ENCODE measurements at places on chromosomes 7 and 10.

GRCh38 chr7:133824132-133824531, 303.0 kb upstream of the LRGUK start:
- no peak for DNase-seq

- no peak for DNase-seq
These were observed 29.3 kb upstream of the CCL24 start for GRCh38 chr7:75842836-75843446.

GRCh38 chr7:24718977-24719491, 38.2 kb downstream of the GSDME start:
- no peak for DNase-seq

DNA sequence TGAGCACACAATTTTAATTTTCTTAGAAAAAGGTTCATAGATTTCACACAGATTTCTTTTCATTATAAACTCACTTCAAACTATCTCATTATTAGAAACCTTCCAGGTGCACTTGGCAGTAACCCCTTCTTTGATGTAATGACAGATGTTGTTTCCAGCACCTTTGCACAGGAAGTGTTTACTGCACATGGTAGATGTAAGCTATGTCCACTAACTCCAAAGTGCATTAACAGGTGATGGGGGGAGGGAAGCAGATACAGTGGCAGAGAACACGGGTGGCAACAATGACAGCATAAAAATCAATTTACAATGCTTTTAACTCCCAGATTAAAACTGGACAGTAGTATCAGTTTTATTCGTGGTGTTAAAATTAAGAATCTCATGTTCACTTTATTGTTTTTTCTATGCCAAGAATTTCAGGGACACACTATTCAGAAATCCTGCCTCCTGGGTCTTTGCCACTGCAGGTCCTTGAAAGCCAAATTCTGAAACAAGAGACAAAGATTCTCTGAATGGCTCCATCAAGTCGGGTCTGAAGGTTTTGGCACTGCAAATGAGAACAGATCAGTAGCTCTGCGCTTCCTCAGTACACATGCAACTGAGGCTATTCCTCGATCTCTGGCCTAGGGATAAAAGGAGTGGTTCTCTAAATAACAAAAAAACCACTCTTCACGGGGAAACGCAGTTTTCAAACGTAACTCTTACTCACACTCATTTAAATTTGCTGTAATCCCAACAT, 187.7 kb downstream of the JAZF1 start:
- DNase-seq = no peak

DNA sequence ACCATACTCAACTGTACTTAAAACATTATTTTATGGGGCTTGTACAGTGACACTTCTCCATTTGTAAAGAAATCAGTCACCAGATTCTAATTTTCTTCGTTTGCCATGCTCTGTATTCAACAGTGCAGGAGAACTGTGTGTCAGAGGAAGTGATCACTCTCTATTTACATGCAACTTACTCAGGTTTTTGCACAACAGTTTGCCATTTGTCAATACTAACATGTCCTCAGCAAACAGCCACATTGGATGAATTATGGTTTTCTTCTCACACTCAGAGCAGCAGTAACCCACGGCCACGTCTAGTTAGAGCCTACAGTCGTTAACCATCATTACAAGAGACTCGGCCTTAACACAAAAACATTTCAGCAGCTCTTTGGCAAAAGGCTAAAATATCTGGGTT, 69.2 kb upstream of the SP4 start:
- DNase-seq = no peak

DNA sequence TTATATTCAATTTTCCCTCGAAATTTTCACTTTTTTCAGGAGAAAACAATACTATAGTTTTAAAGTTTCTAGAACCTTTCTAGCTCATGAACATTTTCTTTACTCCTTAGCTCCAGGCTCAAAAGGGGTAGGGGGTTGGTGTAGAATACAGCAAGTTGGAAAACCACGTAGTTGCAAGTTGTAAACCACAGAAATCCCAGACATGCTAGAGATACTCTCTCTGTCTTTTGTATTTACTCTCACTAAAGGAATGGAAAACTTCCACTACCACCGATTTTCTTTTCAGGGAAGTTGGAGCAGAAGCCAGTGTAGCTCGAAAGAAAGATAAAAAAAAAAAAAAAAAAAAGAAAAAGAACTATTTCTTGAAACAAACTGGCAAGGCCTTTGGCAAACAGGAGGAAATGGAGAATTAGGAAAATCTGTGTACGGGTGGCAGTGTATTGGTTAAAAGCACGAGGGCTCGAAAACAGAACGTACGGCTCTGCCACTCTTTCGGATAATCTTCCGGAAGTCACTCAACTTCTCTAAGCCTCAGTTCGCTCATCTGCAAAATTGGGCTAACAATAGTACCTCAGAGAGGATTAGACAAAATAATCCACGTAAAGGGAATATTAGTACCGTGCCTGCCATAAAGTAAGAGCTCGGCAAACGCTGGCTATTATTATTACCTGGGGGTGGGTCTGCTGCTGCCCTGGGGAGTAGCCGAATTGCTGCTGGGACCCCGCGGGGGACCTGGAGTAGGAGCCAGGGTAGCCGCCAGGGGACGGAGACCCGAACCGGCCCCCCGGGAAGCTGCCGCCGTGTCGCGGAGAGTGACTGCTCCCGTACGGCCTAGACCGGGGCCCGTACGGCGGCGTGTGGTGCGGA, 628 bp downstream of the MPLKIP start:
- DNase-seq = peak; percentile 68

- DNase-seq = no peak
These were observed 29.8 kb upstream of the EPC1 start for GRCh38 chr10:32376771-32377170.

DNA sequence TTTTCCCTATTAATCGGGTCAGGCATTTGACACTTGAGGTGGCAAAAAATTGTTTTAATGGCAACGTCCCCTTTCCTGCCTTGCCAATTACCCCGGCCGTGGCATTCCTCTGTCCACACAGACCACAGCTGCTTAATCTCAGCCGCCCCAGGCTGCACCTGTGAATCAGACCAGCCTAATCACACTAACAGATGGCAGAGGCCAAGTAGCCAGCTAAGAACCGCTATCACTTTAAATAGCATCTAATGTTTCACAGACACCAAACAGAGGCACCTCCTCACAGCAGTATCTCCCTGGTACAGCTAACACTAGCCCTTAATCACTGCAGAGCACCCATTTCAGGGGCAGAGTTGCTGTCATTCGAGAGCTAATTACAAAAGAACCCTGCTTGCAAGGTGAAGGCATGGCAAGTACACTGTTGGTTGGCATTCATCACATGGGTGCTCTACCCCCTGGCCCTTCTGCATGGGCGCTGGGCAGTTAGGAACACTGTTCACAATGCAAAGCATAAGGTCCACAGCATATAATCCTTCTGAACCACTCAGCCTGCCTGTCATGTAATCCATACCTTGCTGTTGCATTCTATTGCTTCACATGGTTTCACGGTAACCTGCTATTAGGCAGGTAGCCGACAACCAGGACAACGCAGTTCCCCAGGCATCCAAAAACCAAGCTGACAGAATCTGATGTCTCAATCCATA, 38.8 kb downstream of the FGFR2 start:
- DNase-seq = no peak

- no peak for DNase-seq
These were observed 262.9 kb upstream of the MAGI2 start for GRCh38 chr7:79716329-79716728.

- no peak for DNase-seq
These were observed 21.6 kb downstream of the PDZD8 start for GRCh38 chr10:117353684-117354083.

DNA sequence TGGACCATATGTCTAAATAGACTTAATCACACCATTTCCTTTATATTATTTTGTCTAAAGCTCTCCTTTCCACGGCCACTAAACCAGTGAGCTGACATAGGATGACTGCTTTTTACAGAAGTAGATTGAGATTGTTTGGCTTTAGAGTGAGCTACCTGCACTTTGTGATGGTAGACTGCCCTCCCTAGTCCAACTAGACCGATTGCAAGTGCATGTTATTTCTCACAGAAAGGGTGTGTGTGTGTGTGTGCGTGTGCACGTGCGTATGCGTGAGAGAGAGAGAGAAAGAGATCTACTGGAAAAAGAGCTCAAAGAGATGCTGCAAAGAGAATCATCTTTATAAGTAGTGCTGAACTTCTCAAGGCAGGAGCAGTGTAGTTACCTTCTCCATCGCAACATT, 60.7 kb downstream of the VCL start:
- no peak for DNase-seq

- DNase-seq = no peak
These were observed 438.9 kb downstream of the SDK1 start for GRCh38 chr7:3739983-3740382.

- DNase-seq = no peak
These were observed 36.9 kb downstream of the PTPRZ1 start for GRCh38 chr7:121909716-121910345.

DNA sequence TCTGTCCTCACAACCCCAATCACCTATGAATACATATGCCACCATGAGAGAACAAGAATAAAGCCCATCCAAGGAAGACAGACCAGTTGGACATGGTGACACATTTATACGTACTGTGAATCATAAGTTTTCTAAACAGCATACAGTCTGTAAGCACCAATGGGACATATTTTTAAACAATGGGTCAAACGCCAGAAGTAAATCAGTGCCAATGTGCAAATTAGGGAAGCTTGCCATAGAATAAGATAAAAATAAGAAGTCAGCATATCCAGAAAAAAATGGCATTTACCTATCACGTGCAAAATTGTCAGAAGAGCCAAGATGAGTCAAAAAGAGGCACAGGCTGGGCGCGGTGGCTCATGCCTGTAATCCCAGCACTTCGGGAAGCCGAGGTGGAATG, 910.4 kb downstream of the SORCS1 start:
- DNase-seq = no peak

DNA sequence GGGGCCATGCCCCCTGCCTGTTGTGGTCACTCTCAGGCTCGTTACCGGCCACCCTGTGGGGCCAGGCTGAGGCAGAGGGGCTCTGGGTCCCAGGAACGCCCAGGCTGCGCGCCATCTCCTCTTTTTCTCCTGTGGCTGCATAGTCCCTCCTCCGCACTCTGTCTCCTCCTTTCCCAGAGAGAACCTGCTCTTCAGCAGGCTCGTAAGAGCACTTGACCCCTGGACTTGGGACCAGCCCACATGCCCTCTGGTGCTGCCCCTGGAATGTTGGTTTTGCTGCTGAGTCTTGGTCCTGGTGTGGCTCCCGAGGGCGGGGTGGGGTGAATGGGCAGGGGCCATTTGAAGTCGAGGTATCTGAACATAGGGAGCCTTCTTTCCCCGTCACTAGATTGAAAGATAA, 6.6 kb upstream of the BHLHA15 start:
- DNase-seq = no peak

- peak; percentile 51 for DNase-seq
These were observed 22.8 kb downstream of the FRMPD2 start for GRCh38 chr10:48251525-48252353.

- no peak for DNase-seq
These were observed 217.5 kb downstream of the SFMBT2 start for GRCh38 chr10:7193369-7193768.

GRCh38 chr10:26759008-26759407, 61.5 kb downstream of the PDSS1 start:
- no peak for DNase-seq

DNA sequence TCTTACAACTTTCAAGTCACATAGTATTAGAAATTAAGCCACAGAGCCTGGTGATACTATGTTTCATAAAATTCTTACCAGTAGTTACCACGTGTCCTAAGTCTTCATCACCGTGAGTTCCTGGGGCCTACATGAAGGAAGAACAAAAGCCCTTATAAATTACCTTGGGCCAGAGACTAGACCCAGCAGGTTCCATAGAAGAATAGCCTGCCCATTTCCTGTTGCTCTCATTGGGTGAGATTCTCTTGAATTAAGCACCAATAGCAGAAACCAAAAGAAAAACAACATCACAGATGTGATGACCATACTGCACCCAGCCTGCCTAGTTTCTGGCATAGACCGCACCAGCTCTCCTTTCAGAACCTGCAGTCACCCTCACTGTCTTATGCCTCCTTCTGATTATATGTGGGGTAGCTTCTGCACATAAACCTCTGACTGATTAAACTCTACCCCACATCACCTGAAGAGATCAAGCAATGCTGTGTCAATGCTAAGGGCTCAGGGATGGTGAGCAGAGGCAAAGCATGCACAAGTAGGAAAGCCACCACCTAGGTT, 18.0 kb upstream of the SEM1 start:
- DNase-seq = no peak

GRCh38 chr7:12687718-12688171, 312 bp downstream of the ARL4A start:
- no peak for DNase-seq

DNA sequence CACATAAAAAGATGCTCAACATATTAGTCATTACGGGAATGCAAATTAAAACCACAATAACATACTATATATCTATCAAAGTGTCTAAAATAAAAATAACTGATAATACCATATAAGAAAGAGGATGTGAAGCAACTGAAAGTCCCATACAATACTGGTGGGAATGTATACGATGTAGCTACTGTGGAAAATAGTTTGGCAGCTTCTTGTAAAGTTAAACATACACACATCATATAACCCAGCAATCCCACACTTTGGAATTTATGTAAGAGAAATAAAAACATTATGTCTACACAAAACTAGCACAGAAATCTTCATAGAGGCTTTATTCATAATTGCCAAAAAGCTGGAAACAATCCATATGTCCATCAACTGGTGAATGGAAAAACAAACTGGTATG, 10.5 kb upstream of the COMMD3 start:
- no peak for DNase-seq

GRCh38 chr10:6396652-6397051, 183.4 kb downstream of the PRKCQ start:
- DNase-seq = no peak

DNA sequence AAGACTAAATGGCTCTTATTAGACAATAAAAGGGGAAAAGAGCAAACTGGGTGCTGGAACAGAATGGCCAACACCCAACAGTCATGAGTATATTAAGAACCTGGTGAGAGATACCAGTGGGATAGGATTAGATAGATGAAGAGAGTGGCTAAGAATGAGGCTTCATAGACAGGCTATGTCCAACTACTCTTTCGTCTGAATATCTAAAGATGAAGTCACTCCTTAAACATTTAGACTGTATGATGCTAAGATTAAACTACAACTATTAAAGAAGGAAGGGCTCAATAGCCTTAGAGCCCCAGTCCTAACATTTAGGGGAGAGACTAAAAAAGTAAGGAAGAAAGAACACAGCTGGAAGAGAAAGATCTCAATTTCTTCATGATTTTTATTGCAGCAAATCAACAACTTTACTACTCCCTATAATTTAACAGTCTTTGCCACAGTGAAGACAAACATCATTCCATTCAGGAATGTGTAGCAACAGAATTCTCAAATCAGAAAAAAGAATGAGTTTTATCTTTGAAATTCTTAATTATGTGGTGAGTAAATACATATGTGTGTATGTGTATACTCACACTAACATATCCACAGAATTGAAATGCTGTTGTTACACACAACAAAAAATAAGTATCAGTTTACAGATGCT, 45.6 kb downstream of the CACNA2D1 start:
- DNase-seq = no peak

- DNase-seq = no peak
These were observed 133.7 kb downstream of the MYO3A start for GRCh38 chr10:26067680-26068079.

- DNase-seq = no peak
These were observed 9.3 kb downstream of the SCD start for GRCh38 chr10:100356067-100357017.
